ENCODE measurements at places on chromosomes 5 and 9. TPM values are rescaled to one million over a fixed set of nuclear protein-coding genes. Genes with fewer than 3 reads are reported as not detected.

ROR2 gene
- total RNA-seq: 11.5 TPM

RNF180 gene
- 12.4 TPM for total RNA-seq

LCN12 gene
- total RNA-seq: 4.5 TPM

PCSK5 gene
- total RNA-seq: 20.3 TPM

PCDHGA11 gene
- total RNA-seq: 3.4 TPM

PIP5KL1 gene
- total RNA-seq: 6.7 TPM

CLIC3 gene
- total RNA-seq: 85.4 TPM

CHD1 gene
- 26.0 TPM for total RNA-seq

SERF1A gene
- total RNA-seq: 4.0 TPM

ORM2 gene
- total RNA-seq: 29.9 TPM

OTP gene
- not detected for total RNA-seq

TAF11L5 gene
- not detected for total RNA-seq

FOXE1 gene
- not detected for total RNA-seq

C9orf50 gene
- total RNA-seq: not detected

PCDHGB7 gene
- total RNA-seq: 12.9 TPM

IL5 gene
- total RNA-seq: not detected

ENHO gene
- total RNA-seq: 0.26 TPM

SPACA9 gene
- total RNA-seq: 7.8 TPM

BAAT gene
- 1.0 TPM for total RNA-seq

APBA1 gene
- 2.5 TPM for total RNA-seq
